T-helper 9 cell (primary cell): ENCODE measurements at places on chromosomes 2 and 18.

- DNase-seq, result no peak
Observed at GRCh38 chr2:69099541-69099940, 86.6 kb downstream of the ANTXR1 start.

DNA sequence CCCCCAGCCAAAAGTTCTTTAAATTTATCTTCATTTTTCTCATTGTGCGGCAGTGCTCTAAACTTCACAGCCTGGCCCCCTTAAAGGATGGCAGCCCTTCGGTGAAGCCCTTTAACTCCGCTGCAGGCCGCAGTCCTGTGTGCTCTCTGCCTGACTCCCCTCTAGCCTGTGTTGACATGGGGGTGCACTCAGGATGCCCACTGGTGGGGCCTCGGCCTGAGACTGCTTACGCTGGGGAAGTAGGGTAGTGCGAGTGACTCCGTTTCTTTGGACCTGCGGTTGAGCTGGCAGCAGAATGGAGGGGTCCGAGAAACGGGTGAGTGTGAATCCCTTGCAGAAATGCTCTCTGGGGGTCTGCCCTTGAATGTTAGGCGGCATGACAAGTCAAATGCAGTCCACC lies 5.6 kb downstream of the RAB12 start:
- no peak for DNase-seq

DNA sequence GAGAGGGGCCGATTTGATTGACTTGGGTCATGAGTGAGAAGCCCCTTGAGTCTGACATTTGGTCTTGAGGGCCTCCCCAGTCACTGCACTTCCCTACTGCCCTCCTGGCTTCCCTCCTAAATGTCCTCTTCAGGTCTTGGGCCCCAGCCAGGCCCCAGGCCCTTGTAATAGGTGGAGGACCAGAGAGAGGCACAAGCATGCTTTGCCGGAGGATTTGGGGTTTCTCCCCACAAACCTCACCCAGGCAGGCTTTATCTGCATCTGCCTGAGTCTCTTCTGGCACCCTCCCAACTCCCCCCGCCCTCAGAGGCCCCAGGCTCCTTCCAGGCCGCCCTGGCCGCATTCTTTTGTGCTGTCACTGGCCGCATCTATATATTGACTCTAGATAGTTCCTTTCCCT lies 270.7 kb downstream of the HAUS1 start:
- DNase-seq, result no peak

DNA sequence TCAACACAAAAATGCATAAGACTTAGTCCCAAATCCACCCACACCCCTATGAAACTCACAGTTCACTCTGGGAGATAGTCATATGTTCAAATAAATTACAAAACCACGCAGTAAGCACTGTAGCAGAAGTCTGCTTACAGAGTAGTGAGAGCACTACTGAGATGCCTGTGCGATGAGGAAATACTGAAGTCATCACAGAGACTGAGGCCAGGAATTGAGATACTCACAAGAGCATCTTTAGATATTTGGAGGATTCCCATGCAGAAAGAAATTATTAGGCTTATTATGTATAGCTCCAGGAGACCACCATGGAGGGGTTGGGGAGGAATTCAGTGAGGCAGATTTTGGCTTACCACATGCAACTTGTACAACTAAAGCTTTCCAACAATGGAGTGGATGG lies 82.3 kb downstream of the ANTXR1 start:
- no peak for DNase-seq

DNA sequence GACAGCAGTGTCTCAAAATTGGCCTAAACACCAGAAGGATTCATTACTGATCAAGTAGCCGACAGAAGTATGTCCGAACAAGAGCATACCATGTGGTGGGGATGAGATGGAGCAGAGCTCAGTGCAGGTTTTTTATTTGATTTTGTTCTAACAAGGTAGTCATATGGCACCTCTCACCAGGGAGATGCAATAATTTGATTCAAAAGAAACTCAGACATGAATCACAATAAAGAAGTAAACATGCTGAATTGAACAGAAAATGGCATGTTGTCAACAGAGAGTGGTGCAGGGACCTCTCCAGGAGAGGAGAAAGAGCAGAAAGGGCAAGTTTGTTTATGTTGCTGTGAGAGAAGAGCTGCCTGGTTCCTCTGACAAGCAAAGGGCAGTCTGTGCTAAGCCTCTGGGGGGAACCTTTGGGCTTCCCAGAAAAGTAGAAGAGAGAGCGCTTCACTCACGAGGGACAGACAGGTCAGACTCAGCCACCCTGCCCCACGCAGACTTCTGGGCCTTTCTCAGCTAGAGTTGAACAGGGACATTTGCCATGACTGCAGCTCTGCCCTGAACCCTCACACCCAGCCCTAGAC lies 351.3 kb upstream of the RAB12 start:
- DNase-seq, result no peak

GRCh38 chr18:56716692-56717146 lies 65.6 kb downstream of the WDR7 start:
- DNase-seq, result no peak

- no peak for DNase-seq
Observed at GRCh38 chr2:45241061-45241561, 231.9 kb upstream of the SIX2 start.

GRCh38 chr18:44859263-44859662 lies 178.6 kb downstream of the SETBP1 start:
- no peak for DNase-seq

DNA sequence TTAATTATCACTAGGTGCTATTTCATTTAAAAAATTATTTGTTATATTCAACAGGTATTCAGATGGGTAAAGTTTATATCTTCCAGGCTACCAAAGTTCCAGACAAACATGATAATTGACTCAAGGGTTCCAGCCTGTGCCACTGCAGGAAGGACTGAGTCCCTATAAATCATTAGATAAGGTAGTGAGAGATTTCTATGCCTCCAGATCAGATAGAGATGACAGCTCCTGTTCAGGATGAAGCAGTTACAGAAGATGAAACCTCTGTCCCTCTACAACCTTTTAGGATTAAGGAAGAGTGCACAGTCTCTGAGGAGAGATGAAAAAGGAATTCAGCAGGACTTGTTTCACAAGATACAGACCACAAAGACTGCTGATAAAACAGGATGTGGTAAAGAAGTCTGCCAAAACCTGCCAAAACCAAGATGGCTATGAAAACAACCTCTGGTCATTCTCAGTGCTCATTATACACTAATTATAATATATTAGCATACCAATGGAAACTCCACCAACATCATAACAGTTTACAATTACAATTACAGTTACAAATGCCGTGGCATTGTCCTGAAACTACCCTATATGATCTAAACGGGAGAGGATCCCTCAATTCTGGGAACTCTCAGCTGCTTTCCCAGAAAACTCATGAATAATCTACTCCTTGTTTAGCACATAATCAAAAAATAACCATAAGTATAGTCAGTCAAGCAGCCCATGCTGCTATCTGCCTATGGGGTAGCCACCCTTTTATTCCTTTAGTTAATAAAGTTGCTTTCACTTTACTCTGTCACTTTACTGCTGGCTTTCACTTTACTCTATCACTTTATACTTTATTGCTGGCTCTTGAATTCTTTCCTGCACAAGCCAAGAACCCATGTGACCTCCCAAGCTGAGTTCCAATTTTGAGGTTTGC lies 288.5 kb downstream of the PDE11A start:
- DNase-seq, result no peak

- no peak for DNase-seq
Observed at GRCh38 chr18:21081426-21081825, 30.2 kb downstream of the ROCK1 start.

DNA sequence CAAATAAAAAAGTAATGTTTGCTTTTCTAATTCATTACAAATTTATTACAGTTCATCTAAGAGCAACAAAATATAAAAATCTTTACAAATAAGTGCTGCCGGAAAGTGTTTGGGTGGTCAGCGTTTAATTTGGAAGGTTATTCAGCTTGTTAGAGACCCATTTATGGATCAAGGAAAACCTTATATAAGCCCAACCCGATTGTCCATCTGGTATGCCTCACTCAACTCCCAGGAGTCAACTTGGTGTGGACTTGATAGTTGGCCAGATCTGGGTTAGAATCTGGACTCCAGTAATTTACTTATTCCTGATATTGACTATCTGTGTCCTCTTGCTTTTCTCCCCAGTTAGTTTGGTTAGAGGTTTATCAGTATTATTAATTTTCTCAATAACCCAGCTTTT lies 106.2 kb downstream of the KCTD1 start:
- no peak for DNase-seq

DNA sequence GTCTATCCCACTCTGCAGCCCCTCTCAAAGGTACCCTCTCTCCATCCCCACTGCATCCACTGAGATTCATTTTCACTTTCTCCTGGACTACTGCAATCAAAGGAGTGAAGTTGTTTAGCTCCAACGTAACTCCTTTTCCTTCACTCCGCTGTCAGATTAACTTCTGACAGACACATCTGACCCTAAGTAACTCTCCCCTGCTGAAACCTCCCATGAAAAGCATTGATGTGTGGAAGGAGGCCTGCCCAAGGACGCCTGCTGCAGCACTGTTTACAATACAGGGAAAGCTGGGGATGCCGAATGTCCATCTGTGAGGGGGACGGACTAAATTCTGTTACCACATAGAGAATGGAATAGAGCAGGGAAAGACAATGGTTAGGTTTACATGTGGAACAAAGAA lies 114.8 kb downstream of the TMEM163 start:
- DNase-seq, result no peak

DNA sequence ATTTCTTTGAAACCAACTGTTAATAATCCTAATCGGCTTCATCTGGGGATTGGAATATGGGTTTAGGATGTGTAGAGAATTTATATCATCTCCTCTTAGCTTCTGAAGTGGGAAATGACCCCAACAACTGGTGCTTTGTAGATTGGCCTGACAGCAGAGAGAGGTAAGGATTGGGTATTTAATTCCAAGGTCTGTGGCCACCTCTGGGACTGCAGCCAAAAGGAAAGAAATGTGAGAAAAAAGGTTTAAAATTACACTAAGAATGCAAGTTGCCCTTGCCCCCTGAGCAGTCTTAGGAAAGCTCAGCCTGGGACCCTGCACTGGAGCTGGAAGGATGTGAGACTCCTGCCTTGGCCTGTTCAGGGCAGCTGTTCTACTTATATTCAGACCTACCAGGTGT lies 157.1 kb downstream of the FTCDNL1 start:
- no peak for DNase-seq

DNA sequence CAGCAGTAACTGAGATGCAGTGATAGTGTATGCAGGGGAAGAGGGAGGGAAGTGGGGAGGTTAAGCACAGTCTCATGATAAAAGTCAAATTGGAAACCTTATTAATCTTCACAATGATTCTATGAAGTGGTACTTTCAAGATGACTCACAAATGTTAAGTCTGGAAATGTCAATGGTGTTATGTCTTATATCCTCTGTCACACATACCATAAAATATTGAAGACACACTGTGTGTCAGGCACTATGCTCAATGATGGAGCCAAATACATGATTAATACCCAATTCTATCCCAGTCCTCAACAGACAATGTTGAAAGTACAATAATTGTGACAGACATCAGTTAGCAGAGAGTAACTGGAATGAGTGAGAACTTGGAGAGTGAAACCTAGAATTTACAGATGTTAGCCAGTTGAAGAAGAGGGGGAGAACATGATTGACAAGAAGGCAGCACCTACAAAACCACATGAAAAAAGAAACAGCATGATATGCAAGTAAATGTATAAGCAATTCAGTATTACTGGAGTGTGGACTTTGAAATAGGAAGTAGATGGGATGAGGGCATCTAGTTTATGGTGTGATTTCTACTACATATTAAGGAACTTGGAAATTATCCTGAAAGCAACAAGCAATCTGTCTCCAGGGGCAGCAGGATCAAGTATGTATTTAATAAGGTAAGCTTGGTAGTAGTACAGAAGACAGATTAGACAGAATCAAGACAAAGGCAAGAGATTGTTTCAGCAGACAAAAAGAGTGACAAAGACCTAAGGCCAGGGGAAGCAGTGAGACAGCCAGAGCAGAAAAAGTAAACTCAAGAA lies 107.6 kb downstream of the STRN start:
- no peak for DNase-seq

GRCh38 chr2:50606860-50607259 lies 425.1 kb downstream of the NRXN1 start:
- no peak for DNase-seq

- no peak for DNase-seq
Observed at GRCh38 chr2:198706476-198707082, 751.2 kb downstream of the SATB2 start.

DNA sequence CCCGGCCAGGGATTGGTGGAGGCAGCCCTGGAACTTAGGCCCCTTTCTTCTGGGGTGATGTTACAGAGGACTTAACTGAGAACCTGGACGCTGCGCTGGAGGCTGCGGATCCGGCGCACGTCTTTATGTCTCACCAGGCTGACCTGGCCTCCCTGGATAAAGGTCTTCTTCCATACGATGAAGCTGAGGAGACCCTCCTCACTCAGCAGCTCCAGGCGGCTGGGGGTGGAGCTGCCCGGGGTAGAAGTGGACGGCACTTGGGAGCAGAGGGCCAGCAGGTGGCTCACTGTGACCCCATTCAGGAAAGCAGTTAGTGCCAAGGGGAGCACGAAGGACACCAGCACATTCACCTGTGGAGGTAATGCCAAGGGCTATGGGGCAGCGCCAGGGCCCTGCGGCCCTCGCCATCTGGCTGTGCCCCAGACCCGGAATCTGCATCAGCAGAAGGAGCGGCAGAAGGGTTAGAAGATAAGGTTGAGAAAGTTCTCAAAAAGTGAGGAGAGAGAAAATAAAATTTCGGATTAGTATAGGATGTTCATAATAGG lies 8.0 kb downstream of the NTSR2 start:
- DNase-seq, result no peak

GRCh38 chr18:24364177-24364576 lies 33.4 kb downstream of the OSBPL1A start:
- DNase-seq, result no peak

GRCh38 chr2:100767224-100767653 lies 52.7 kb upstream of the NPAS2 start:
- DNase-seq, result no peak

- DNase-seq, result no peak
Observed at GRCh38 chr2:47054868-47055267, 100.2 kb downstream of the STPG4 start.

- no peak for DNase-seq
Observed at GRCh38 chr2:98480598-98480997, 35.9 kb downstream of the INPP4A start.

GRCh38 chr18:73954268-73954667 lies 193.4 kb downstream of the FBXO15 start:
- DNase-seq, result no peak

DNA sequence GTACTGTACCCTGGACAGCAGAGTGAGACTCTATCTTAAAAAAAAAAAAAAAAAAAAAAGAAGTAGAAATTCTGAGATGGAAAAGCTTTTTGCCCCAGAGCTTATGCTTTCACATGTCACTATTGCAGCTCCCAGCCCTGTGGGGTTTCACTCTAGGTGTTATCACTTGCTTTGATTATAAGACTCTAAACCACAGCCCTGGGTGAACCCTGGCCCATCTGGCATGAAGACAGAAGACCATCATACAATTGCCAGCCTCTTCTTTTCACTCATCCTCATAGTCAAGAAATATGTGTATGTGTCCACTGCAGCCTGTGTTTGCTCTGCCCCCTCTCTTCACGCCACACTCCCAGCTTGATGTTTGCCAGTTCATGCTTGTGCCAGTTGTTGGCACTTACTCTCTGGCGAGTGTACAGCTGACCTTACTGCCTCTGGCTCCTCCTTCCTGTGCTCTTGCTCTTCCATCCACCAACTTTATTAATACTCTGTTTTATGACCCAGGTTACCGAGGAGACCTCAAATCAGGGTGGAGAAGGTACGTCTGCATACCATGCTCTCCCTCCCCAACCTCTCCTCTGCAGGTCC lies 136.7 kb upstream of the NCK2 start:
- no peak for DNase-seq

- no peak for DNase-seq
Observed at GRCh38 chr2:12847694-12848575, 131.2 kb downstream of the TRIB2 start.
